ENCODE measurements at places on chromosomes 16 and 17.
A peak's percentile ranks its signal among the peaks of the same experiment; 100 is the strongest.

GRCh38 chr16:19700319-19700781, 17.7 kb downstream of the KNOP1 start:
- no peak for DNase-seq

DNA sequence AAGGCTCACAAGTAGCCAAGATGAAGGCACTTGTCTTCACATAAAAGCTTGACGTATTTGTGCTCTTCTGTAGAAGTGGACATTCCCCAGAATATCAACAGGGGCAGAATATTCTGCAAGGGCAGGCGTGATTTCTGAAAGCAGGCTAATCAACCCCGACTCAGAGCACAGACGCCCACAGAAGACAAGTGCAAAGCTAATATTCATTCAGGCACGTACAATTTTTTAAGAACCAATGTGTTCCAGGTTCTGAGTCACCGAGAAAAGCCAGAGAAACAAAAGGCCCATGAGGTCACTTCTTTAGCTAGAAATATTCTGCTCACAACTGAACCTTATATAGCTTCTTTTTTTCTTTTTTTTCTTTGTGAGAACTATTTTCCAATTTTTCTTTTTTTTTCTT, 121.6 kb downstream of the DNAH9 start:
- no peak for DNase-seq

GRCh38 chr17:45098869-45099616, 33.3 kb downstream of the PLCD3 start:
- DNase-seq, result peak; percentile 89

DNA sequence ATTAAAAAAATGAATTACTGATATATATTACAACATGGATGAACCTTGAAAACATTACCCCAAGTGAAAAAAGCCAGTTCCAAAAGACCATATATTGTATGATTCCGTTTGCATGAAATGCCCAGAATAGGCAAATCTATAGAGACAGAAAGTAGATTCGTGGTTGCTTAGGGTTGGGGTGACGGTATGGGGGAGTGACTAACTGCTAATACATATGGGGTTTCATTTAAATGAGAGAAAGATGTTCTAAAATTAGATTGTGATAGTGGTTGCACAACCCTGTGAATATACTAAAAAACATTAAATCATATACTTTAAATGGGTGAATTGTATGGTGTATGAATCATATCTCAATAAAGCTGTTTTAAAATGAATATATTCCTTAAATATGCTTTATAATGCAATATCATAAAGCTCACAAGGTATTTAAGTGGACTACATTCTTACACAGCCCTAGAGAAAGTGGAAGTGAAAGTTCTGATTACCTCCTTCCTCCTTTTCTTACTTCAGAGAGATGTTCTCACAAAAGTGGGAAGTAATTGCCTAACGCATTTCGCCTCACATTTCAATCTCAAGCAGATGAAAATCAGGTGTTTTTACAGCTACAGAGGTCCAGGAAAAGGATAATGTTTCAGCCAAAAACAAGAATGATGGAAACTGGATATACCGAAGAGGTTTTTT, 142.7 kb upstream of the GNAO1 start:
- DNase-seq, result no peak

- no peak for DNase-seq
These were observed 20.1 kb upstream of the YWHAE start for GRCh38 chr17:1420163-1420562.

DNA sequence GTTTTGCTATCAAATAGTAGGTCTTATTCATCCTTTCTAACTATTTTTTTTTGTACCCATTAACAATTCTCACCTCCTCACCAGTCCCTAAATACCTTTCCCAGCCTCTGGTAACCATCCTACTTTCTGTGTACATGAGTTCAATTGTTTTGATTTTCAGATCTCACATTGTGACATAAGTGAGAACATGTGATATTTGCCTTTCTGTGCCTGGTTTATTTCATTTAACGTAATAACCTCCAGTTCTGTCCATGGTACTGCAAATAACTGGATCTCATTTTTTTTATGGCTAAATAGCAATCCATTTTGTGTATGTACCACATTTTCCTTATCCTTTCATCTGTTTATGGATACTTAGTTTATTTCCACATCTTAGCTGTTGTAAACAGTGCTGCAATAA, 181.9 kb upstream of the KIF2B start:
- no peak for DNase-seq

DNA sequence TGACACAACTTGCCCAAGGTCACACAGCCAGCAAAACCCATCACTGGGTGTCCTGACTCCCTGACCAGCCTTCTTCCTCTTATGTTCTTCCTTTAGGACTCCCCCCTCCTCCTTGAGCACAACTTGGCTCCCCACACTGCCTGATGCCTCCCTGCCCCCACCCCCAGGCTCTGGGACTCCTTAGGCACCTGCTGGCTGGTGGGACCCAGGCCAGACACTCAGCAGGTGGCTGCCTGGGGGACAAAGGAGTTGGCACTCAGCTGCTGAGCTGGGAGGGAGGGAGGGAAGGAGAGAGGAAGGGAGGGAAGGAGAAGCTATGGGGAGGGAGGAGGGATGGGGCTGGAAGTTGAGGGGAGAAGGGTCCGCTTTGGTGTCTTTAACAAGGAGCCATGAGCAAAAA, 8.0 kb downstream of the SEZ6 start:
- DNase-seq, result no peak

DNA sequence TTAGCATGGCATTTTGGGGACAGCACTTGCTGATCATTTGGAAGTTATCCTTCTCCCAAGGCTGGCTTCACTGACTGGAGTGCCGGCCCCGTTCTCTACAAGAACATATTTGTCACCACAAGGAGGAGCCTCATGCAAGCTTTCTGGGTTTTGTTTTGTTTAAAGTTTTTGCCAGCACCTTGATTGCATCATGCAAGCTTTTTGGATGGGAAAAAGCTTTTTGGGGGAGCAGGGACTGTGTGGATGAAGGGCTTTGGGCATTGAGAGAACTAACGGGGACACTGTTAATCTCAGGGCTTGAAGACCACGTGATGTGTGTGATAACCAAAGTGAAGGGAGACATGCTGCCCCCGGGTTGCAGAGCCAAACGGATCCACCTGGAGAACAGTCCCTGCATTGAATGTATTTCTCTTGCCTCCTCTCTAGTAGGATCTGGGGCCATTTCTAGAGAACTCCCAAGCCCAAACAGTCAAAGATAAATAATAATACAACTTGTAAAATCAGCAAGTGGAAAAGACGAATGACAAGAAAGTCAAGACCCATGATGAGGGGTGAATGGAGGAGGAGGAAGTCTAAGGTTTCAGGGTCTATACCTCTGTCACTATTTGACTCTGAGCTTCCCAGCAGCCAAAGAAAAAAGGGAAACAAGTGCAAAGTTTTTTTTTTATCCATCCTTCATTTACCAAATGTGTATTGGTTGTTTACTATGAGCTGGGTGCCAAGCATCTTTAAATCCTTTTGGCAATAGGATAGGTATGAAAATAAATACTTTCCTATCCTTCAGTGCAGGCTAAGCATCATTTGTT, 17.2 kb downstream of the TMEM114 start:
- no peak for DNase-seq

- DNase-seq, result no peak
These were observed 350.9 kb upstream of the TNRC6C start for GRCh38 chr17:77607606-77608005.

- DNase-seq, result no peak
These were observed 421.9 kb downstream of the PMP22 start for GRCh38 chr17:14843086-14843795.

GRCh38 chr16:89489040-89489897, 1.1 kb downstream of the ANKRD11 start:
- DNase-seq, result peak; percentile 66

GRCh38 chr17:19388791-19389785, 2.1 kb upstream of the MFAP4 start:
- no peak for DNase-seq

DNA sequence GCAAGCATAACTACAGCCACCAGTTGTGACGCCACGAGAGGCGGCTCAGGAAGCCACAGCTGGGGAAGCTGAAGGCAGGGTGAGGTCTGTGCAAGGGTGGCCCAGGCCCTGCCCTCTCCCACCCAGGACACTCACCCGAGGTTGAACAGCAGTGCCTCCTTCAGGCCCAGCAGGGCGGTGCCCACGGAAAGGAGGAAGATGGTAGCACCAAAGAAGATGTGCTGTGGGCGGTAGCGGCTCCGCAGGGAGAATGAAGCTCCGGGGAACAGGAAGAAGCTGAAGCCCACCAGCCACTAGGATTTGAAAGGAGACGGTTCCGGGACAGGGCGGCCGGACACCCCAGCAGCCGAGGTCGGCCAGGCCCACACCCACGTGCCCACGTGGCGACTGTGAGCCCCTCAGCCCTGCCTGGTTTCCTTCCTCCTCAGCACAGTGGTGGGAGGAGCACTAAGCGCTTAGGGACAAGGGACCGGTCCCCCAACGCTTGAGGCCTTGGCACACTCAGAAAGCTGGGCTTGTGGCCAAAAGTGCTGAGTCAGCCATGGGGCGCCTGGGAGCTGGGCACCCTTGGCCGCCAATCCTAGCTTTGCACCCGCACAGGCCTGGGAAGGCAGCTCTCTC, 11.0 kb downstream of the CYB561 start:
- no peak for DNase-seq

DNA sequence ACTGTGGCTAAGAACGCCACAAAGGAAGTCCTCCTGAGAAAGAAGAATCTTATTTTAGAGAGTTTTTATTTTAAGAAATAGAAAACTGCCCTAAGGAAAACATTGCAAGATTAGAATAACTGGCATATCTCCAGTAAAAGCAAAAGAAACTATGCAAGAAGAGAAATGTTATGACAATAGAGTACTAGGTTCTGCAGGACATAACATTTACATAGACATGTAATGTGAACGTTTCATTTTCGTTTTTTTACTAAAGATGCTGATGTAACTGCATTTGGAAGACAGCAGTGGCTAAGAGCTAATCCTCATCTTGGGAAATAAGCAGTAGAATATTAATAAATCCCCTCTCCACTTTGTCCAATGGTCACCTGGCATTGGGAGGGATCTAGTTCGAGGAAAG, 7.8 kb upstream of the ASGR2 start:
- no peak for DNase-seq

DNA sequence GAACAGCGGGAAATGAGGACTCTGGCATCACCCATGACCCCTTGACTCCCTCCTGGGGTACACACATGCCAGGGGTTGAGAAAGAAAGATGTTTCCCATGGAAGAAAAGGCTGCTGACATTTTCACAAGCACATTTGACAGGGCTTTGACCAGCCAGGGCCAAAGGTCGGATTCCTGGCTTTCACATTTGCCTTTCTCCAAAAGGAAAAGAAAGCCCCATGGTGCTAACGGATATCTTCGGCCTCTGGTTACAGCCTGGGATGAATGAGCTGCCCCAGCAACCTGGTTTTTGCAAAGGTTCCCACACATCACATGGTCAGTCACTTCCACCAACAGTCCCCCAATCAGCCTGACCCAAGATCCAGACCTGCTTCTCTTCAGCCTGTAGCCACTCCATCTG, 478.2 kb upstream of the CDH11 start:
- DNase-seq, result no peak

DNA sequence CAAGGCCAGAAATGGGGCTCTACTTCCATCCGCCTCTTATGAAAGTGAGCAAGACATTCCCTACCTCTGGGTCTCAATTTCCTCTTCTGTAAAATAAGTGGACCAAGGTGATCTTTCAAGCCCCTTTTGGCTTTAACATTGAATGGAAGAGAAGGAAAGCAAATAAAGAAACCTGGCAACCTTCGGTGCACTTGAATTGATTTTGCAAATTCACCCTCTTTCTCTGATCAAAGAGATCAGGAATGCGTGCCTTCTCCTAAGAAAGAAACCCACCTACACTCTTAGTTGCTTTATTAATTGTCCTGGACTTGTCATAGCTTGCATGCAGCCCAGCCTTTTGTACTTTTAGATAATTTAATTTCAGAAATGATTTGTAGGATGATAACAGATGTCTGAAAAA, 3.0 kb downstream of the MSI2 start:
- no peak for DNase-seq

- no peak for DNase-seq
These were observed 14.6 kb upstream of the CD79B start for GRCh38 chr17:63946440-63947363.

GRCh38 chr16:76524356-76524755, 247.2 kb downstream of the CNTNAP4 start:
- DNase-seq, result no peak

- no peak for DNase-seq
These were observed 79.9 kb downstream of the GPRC5B start for GRCh38 chr16:19804538-19805323.

DNA sequence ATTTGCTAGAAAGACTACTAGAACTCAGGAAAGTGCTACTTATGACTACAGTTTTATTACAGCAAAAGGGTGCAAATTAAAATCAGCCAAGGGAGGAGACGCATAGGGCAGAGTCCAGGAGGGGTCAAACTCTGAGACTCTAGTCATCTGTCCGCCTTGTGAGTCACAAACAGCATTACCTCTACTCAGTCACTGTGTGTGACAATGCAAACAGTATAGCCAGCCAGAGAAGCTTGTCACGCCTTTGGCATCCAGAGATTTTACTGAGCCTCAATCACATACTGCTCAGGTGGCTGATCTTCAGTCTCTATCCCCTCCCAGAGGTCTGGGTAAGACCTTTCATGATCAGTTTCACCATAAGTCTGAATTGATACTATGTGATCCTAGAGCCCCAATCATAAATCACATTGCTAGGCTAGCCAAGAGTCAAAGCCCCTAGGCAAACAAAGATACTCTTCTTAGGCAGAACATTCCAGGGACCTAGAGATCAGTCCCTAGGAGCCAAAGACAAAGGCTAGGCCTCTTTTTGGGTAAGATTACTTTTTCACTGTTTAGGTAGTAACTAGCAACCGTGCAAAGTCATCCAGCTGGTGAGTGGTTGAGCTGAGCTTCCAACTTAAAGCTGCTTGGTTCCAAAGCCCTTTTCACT, 48.8 kb upstream of the CLEC19A start:
- no peak for DNase-seq

DNA sequence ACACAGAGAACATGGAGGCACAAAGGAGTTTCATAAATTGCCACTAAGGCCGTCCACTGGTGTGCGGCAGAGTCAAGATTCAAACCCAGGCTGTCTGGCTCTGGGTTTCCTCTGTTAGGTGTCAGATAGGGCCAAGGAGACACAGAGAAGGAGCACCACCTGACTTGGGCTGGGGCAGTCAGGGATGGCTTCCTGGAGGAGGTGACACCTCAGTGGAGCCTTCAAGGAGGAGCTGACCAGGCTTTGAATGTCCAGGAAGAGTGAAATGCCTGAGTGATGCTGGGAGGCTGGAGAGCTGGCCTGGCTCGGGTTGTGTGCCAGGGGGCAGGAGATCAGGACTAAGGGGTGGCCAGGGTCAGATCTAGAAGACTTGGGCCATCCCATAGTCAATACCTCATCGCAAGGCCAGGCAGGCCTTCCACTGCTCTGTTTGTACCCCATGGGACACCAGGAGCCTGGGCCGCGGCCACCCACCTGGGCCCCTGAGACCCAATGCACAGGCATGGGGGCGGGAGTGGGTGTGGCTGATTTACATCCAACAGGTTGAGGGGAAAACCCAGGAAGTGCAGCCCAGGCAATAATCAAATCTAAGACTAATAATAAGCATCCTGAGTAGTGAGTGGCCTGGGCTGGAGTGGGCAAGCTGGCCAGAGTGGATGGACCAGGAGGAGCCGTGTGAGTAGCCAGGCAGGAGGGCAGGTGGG, 73.7 kb downstream of the USP22 start:
- DNase-seq, result no peak

GRCh38 chr17:79201536-79202227, 127.1 kb downstream of the ENGASE start:
- no peak for DNase-seq
